ENCODE measurements at places on chromosomes 12 and 14. TPM values are rescaled to one million over a fixed set of nuclear protein-coding genes. Genes with fewer than 3 reads are reported as not detected.
A peak's percentile ranks its signal among the peaks of the same experiment; 100 is the strongest.

GRCh38 chr12:27331291-27331926 is 1.2 kb upstream of the BMAL2 start:
- H3K4me1 ChIP-seq = peaks cover 48% of the 10 kb centered on the region
- peak overlapping the region; percentile 96 for H3K27ac ChIP-seq
- H3K27me3 ChIP-seq = no peaks in the 10 kb centered on the region
- H3K4me3 ChIP-seq = peak overlapping the region; percentile 91
- H3K36me3 ChIP-seq = peaks cover 14% of the 10 kb centered on the region

DNA sequence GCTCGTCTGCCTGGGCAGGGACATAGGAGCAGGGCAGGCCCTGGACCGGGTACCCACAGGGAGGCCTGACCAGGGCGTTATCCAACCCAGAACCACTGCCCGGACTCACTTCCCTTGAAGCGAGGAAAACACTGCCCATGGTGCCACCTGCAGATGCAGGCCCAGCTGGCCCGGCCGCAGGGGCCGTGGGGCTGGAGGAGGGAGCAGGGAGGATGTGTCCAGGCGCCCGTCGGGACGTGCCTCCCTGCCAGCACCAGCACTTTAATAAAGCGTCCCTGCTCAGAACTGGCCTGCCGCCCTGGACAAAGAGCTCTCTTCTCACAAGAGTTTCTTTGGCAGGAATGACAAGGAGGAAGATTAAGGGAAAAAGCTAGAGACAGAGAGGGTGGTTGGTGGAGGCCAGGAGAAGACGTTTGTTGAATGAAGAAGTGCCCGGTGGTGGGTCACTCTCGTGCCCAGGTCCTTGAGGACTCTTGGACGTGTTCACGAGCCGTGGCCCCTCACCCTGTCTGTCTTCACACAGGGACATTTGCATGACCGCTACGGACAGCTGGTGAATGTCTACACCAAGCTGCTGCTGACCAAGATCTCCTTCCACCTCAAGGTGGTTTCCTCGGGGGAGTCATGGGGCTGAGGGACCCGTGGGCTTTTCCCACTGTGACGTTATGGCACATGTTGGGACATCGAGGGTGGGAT is 14.2 kb downstream of the HIP1R start:
- H3K36me3 ChIP-seq = no peaks in the 10 kb centered on the region
- no peaks in the 10 kb centered on the region for H3K4me1 ChIP-seq
- no peaks in the 10 kb centered on the region for H3K27me3 ChIP-seq
- H3K27ac ChIP-seq = no peak overlapping the region

DNA sequence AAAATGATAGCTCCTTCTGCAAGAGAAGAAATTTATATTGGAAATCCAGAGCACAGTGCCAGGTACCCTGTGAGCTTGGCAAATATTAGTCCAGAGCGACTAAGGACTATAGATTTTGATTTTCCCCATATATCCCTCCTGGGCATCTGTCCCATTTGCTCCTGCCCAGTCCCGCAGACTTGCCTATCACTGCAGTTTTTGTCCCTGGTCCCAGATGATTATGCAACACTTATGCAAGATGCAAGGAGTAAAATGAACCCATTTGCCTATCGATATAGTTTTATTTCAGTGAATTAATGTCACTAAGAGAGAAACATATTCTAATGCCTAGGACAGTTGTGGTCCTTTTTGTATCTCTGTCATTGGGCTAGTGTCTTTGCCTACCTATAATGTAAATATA is 215.9 kb upstream of the BMP4 start:
- no peaks in the 10 kb centered on the region for H3K36me3 ChIP-seq
- H3K27me3 ChIP-seq = peaks cover 40% of the 10 kb centered on the region
- no peak overlapping the region for H3K27ac ChIP-seq

DNA sequence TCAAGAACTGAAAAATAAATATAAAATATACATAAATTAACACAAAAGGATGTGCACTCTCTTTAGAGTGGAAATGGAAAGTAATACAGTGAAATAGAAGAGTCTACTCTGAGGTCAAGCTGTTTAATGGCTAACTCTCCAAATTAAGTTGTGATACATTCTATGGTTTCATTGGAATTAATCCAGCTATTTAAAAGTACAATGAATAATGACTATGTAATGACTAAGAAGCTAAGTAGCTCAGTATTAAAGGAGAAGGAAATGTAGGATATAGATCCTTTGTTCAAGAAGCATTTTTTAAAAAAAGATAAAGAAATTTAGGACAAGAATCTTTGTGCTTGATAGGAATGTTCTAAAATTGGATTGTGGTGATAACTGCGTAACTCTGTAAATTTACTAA is 85.3 kb downstream of the LRP6 start:
- H3K4me3 ChIP-seq = no peak overlapping the region
- no peak for DNase-seq
- no peak overlapping the region for H3K27ac ChIP-seq
- H3K4me1 ChIP-seq = no peaks in the 10 kb centered on the region

- peak overlapping the region; percentile 35 for H3K27ac ChIP-seq
- H3K4me1 ChIP-seq = peaks cover 19% of the 10 kb centered on the region
- no peaks in the 10 kb centered on the region for H3K27me3 ChIP-seq
- H3K36me3 ChIP-seq = no peaks in the 10 kb centered on the region
- peak overlapping the region; percentile 59 for H3K4me3 ChIP-seq
Measured at GRCh38 chr14:94027566-94028449, 1.7 kb downstream of the OTUB2 start.

- peaks cover 7% of the 10 kb centered on the region for H3K4me1 ChIP-seq
- H3K27ac ChIP-seq = no peak overlapping the region
- no peaks in the 10 kb centered on the region for H3K27me3 ChIP-seq
- no peaks in the 10 kb centered on the region for H3K36me3 ChIP-seq
- H3K4me3 ChIP-seq = no peak overlapping the region
Measured at GRCh38 chr14:76900682-76901081, 74.5 kb downstream of the LRRC74A start.

- no peak overlapping the region for H3K4me3 ChIP-seq
- H3K27me3 ChIP-seq = no peaks in the 10 kb centered on the region
- H3K4me1 ChIP-seq = no peaks in the 10 kb centered on the region
Measured at GRCh38 chr12:34340534-34341361, 318.5 kb downstream of the ALG10 start.

DNA sequence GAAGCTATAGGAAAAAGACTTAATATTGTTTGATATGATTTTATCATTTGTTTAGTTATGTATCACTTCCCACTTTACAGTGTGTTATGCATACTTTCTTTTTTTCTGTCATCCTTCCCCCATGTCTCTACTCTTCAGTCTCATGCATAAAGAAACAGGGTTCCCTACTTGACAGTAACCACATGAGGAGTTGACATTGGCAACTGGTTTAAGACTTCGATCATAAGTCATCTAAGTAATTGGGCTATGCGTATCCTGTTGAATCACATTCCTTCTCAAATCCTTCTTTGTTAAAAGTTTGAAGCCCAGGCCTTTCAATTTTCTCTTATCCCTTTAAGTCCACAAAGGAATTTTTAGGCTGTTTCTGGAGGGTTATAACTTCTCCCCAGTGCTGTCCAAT is 358.7 kb downstream of the RAD51B start:
- H3K4me1 ChIP-seq = peaks cover 29% of the 10 kb centered on the region
- no peaks in the 10 kb centered on the region for H3K27me3 ChIP-seq
- no peaks in the 10 kb centered on the region for H3K36me3 ChIP-seq
- no peak overlapping the region for H3K27ac ChIP-seq
- DNase-seq = no peak
- H3K4me3 ChIP-seq = no peak overlapping the region

- peaks cover 4% of the 10 kb centered on the region for H3K4me1 ChIP-seq
- H3K27me3 ChIP-seq = peaks cover 26% of the 10 kb centered on the region
- no peak overlapping the region for H3K27ac ChIP-seq
- H3K36me3 ChIP-seq = no peaks in the 10 kb centered on the region
Measured at GRCh38 chr14:54169254-54169924, 212.8 kb upstream of the BMP4 start.

DNA sequence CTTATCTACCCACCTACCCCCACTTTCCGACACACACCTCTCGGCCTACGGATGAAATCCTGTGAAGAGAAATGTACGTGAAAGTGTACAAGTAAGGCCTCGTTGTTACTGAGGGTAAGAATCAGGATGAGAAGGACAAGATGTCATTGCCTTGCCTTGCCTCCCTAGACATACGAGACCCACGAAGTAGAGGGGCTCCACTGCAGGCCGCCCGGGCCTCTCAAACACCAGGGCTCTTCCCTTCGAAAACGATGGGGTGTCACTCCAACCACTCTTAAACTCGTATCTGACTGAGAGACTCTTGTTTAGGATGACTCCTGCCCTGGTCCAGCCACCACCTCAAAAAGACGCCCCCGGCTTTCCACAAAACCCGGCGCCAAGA is 498 bp downstream of the RACGAP1 start:
- DNase-seq = no peak
- H3K4me3 ChIP-seq = peak overlapping the region; percentile 99
- peaks cover 26% of the 10 kb centered on the region for H3K36me3 ChIP-seq

DNA sequence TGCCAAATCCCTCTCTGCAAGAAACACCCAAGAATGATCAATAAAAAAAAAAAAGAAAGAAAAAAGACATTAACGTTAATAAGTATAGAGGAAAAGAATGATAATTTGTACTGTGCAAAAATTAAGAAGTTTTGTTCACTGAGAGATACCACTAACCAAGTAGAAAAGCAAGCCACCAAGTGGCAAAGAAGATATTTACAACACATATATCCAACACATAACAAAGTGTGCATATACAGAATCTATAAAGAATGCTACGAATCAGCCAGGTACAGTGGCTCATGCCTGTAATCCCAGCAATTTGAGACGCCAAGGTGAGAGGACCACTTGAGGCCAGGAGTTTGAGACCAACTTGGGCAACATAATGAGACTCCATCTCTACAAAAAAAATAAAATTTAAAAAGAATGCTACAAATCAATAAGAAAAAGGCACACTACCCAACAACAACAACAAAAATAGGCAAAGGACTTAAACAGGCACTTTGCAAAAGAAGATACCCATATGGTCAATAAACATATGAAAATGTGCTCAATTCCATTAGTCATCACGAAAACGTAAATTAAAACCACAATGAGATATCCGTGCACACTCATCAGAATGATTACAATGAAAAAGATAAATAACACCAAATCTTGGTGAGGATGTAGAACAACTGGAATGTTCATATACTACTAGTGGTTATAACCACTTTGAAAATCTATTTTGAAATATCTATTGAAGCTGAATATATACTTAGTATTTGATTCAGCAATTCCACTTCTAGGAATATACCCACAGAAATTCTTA is 19.8 kb downstream of the GALNT4 start:
- peaks cover 27% of the 10 kb centered on the region for H3K36me3 ChIP-seq
- no peaks in the 10 kb centered on the region for H3K27me3 ChIP-seq
- no peak for DNase-seq
- H3K4me1 ChIP-seq = peaks cover 14% of the 10 kb centered on the region

DNA sequence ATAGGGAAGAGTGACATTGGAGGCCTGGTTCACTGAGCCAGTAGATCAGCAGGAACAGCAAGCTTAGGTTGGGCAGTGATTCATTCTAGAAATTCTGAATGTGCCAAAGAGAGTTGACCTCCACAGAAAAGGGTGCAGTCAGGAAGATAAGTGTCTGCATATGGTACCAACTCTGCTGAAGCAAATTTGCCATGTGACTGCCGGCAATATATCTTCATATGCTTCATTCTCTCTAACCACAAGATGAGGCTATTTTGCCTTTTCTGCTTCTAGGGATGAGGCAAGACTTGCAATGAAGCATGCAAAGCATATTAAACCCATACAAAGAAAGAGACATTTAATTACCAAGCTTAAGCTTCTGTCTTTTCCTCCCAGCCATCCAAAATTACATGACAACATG is 13.6 kb downstream of the CCDC198 start:
- no peak overlapping the region for H3K27ac ChIP-seq
- no peak overlapping the region for H3K4me3 ChIP-seq
- no peaks in the 10 kb centered on the region for H3K4me1 ChIP-seq
- no peak for DNase-seq
- H3K36me3 ChIP-seq = no peaks in the 10 kb centered on the region

- H3K36me3 ChIP-seq = no peaks in the 10 kb centered on the region
- DNase-seq = no peak
- H3K27me3 ChIP-seq = peaks cover 38% of the 10 kb centered on the region
- H3K4me3 ChIP-seq = no peak overlapping the region
Measured at GRCh38 chr14:59630288-59630963, 53.8 kb upstream of the CCDC175 start.

Gene CCDC197
- total RNA-seq = 0.11 TPM

Gene DLK1
- not detected for total RNA-seq

Gene CFAP251
- total RNA-seq = 0.82 TPM

Gene LRP1-AS
- total RNA-seq = not detected

Gene ANKS1B
- total RNA-seq = 0.76 TPM

Gene SRRM4
- not detected for total RNA-seq

Gene RASAL1
- 2.2 TPM for total RNA-seq

Gene MGAT4C
- total RNA-seq = under 0.01 TPM

Gene DYRK2
- 19.7 TPM for total RNA-seq

Data from activated T-helper 2 cell treated with anti-CD3 and anti-CD28 coated beads, Interferon-gamma antibody, Interleukin-2, Interleukin-4, amounts not matched to agents 10 μg/mL and 5 μg/mL and 100 μg/mL, durations not matched to agents 14 hours and 24 hours and 36 hours (primary cell).